NCI-H1417 treated with DMSO at 0.1 percent for 48 hours (cell line): ENCODE measurements at places on chromosomes 1 and 21.

- DNase-seq, result no peak
Observed at GRCh38 chr1:6467224-6467623, 1.3 kb upstream of the TNFRSF25 start.

DNA sequence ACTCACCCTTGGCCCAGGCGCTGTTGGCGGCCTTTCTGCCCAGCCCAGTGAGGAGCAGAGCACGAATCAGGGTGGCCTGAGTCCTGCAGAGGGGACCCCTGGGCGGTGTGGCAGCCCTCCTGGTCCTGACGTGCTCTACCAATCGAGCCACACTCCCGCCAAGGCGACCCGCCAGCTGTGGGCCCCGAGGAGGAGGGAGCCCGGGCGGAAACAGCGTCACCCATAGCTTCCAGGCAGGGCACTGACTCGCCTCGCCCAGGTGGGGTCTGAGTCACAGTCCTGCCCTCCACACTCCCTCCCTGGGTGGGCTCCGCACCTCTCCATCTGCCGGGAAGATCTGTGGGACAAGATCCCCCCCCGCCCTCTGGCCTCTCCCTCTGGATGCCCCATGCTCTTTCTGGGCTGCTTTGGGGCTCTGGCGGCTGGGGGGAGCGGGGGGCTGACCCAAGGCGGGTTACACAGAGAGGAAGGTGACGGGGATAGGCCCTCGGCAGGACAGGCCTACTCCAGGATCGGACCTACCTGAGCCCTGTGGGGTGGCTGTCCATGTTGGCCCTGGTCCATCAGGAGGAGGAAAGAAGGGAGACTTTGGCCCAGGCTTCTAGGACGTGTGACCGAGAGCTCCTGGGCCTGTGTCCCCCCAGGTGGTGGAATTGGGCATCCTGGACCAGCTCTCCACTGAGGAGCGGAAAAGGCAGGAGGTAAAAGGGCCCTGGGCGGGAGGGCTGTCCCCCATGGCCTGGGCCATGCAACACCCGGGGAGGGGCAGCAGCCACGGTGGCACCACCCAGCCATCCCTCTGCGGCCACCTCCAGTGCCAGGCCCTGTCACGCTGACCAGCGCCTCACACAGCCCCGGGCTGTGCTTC, 14.0 kb downstream of the ARHGEF16 start:
- no peak for DNase-seq

- DNase-seq, result no peak
Observed at GRCh38 chr21:16579538-16579937, 849.8 kb downstream of the USP25 start.

- peak; percentile 54 for DNase-seq
Observed at GRCh38 chr1:220747437-220748088, 559 bp upstream of the MTARC2 start.

- peak; percentile 72 for DNase-seq
Observed at GRCh38 chr21:42337830-42338728, 12.7 kb downstream of the TFF2 start.

- DNase-seq, result no peak
Observed at GRCh38 chr1:66312271-66312990, 221.5 kb upstream of the SGIP1 start.

DNA sequence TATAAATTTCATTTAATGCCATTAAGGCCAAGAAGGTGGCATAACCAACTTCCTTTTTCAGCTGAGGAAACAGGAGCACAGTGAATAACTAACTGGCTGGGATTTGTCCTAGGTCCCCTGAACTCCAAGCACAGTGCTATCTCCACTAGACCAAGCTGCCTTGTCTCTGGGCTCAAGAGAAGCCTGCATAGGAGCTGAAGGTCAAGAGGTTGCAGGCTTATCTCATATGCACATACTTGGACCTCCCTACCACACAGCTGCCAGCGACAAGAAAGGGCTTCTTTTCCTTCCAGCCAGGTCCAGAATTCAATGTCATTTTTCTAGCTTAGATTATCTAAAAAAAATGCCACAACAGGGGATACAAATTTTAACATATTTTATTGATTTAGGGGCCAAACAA, 27.1 kb downstream of the AK2 start:
- no peak for DNase-seq

- DNase-seq, result no peak
Observed at GRCh38 chr1:39352881-39353280, 138.6 kb upstream of the BMP8A start.

DNA sequence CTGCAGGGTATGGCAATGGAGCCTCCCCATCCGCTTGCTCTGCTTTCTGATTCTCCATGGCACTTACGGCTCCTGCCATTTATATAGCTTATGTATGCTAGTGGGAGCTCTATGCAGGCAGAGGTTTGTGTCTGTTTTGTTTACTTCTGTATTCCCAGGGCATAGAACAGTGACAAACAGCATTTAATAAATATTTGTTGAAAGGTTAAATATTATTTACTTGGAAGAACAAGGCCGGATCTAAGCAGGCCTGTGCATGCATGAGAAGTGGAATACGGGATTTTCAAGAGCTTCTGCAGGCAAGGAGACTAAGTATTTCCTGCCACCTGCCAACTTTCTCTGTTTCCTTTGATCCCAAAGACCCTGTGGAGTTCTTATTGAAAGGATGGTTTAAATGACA, 90.7 kb downstream of the XCL2 start:
- DNase-seq, result no peak

DNA sequence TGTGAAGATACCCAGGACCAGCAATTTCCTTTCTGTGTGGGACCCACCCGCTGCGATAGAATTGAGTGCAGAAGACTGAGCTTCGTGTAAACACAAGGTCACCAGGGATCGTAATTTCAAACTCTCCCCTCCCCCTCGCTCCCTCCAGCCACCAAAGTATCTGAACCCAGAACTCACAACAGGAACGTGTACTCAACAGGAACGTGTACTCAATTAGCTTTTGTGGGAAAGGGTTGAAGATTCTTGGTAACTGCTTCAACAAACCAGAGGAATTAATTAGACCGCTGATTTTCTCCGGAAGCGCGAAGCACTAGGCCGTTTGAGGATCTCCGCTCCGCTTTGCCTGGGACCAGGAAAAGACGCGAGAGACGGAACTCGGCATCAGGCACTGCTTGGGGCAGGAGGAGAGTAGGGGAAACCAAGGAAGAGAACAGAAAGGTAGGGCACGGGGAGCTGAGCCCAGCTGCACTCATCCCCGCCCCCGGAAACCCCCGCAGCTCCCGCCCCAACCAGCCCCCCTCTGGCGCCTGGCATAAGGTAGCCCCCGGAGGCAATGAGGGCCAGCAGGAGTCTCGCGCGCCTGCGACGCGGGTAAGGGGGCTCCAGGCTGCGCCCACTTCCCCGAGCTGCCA, 453 bp downstream of the DRAM2 start:
- peak; percentile 49 for DNase-seq

DNA sequence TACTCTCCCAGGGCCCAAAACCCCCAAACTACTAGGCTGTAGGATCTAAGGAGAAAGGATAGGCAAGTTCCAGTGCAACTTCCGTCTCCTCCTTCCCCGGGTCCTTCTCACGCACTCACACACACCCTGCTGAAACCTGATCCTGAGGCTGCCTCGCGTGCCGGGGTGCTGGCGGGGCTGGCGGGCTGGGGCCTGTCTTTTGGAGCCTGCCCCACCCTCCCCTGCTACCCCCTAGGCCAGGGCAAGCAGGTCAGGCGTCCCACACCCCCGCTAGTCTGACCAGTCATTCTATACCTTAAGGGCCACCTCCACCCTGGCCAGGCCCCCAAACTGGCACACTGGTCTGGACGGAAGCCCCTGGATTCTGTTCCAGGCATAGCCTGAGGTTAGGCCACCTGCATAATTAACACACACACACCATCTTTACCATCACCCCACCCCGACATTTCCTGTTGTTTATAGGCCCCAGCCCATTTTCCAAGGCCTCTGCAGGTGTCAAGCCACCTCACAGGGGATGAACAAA, 48.3 kb upstream of the ARTN start:
- DNase-seq, result no peak

GRCh38 chr1:7786795-7787194, 2.7 kb downstream of the PER3 start:
- no peak for DNase-seq

DNA sequence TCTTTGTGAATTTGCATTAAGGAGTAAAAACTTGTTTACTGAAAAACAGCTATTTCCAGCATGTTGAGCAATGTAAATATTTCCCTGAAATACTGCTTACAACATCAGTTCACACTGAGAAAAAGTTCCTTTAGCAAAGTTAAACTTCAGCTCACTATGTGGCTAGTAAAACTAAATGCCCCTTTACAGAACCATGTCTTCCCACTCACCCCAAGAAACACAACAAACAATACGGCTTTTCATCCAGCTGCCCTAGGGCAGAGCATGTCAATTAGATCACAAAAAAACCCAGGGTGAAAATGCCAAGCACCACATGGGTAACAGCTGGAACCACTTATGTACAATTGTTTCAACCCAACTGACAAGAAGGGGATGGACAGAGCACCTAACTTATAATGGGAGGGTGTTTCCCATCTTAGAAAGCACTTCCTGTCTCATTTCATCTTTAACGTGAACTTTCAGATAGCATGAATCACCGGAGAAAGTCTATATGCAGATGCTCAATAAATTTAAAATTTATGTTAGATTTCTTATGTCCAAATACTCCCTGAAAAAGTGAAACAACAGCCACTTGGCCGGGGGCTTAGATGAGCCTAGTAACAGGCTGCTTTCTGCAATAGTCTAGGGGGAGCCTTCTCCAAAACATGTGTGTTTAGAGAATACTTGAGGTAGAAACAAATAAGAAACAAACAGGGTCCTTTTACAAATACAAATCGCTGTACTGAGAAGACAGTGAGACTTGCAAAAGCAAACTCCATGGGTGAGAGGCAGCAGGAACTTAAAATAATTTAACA, 6.6 kb downstream of the NID1 start:
- no peak for DNase-seq

- DNase-seq, result no peak
Observed at GRCh38 chr1:29332204-29332603, 95.9 kb downstream of the PTPRU start.

- DNase-seq, result no peak
Observed at GRCh38 chr1:104699433-104699832, 949.7 kb downstream of the AMY1C start.

DNA sequence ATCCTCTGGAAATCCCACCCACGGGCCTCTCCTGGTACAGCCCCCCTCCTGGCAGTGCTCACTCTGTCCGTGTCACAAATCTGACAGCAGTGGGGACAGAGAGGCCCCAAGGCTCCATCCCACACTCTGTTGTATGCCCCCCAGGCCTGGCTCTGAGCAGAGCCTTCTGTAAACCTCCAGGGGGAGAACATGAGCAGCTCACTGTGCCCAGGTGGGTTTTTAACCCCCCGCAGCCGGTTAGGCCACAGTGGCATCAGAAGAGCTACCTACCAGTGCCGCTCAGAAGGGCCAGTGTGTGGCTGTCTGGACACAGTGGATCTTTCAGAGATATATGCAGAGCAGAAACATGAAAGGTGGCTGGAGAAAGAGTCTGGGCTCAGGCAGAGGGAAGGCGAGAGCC, 12.0 kb upstream of the GPR153 start:
- no peak for DNase-seq

DNA sequence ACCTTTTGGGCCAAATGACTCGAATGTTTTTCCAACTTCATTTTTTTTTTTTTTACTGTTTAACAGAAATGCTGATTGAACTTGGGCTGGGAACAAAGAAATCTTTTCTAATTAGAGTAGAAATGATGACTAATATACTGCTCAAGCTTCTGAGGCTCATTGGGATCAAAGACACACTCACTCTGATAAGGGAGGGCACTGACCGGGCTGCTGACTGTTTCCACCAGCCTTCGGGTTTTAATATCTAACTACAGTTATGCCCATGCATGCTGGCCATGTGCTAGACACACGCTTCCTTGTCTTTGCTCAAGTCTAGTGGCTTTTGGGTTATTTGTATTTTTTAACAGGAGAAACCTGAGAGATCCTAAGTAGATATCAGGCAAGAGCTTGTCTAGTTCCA, 16.8 kb downstream of the ZBTB18 start:
- no peak for DNase-seq

DNA sequence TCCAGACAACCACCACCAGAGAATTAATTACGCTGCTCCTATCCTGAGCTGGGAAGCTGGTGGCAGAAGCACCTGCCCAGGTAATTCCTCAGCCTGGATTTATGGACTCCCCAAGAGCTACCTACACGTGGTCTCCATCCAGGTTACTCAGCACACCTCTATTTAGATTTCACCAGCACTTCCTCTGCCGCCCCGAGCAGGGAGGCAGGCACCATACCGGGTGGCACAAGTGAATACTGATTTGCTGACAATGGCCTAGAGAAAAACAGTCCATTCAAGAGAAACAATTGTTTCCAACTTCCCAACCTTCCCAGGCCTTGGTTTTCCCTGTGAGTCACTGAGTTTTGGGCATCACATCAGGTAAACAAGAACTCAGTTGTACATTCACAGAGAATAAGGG, 134.3 kb downstream of the MATN1 start:
- no peak for DNase-seq

DNA sequence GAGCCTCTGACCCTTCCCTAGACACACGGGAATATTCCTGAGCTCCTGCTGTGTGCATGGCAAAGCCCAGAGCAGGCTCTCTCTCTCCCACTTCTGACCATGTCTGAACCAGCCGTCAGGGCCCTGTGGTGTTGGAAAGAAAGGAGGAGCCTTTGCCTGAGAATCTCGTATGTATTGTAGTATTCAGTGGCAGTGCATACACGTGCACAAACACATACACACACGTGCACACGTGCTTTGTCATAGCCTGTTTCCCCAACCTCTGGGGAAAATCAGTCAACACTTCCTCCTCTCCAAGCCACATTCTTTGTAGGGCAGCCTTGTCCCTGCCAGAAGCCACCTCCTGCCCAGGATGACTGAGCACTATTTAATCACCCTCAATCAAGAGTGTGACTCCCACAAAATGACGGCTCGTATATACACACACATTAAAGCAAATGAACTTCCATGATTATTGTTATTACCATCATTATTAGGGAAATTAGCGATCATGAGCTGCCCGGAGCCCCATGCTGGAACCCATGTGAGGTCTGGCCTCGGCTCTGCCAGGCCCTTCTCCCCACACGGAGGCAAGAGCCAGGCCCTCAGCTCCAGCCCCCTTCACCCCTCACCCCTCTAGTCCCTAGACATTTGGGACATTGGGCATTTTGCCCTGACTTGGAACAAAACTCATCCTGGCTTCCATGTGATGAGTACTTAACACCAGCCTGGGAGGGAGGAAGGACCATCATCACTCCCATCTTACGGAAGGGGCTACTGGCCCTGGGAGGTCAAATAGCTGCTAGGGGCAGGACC, 331.9 kb downstream of the NPHP4 start:
- DNase-seq, result no peak

GRCh38 chr1:245686006-245686405, 531.2 kb downstream of the KIF26B start:
- no peak for DNase-seq

- DNase-seq, result no peak
Observed at GRCh38 chr1:44994309-44994898, 8.0 kb upstream of the EIF2B3 start.

- DNase-seq, result no peak
Observed at GRCh38 chr1:23023174-23023845, 4.0 kb downstream of the KDM1A start.
